Stimulated activated naive CD8-positive, alpha-beta T cell treated with anti-CD3 and anti-CD28 coated beads, Interleukin-15, amount 100 ng/mL, for 72 hours (primary cell): ENCODE measurements at places on chromosomes 2 and 18.

- no peak for DNase-seq
Observed at GRCh38 chr2:226862623-226863022, 26.8 kb downstream of the RHBDD1 start.

GRCh38 chr18:48325115-48325665 is 84.0 kb downstream of the ZBTB7C start:
- DNase-seq = no peak

GRCh38 chr2:84900971-84901370 is 4.5 kb upstream of the TMSB10 start:
- DNase-seq = no peak

DNA sequence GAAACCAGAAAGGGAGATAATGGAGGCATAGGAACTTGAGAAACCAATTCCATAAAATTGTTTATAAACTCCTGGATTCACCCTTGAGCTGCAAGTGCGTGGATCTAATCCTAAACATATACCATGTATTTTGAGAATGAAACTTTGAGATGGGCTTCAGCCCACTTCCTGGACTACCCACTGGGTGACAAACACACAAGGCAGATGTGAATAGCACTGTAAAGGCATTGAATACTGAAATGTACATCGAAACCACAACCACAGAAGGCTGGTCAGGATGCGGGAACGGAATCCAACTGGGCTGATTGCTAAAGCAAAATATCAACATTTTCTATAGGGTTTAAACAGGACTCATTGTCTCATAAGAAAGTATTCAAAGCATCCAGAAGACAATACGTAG is 228.5 kb upstream of the ZEB2 start:
- DNase-seq = no peak

GRCh38 chr2:129806317-129806716 is 173.1 kb upstream of the RAB6C start:
- no peak for DNase-seq

DNA sequence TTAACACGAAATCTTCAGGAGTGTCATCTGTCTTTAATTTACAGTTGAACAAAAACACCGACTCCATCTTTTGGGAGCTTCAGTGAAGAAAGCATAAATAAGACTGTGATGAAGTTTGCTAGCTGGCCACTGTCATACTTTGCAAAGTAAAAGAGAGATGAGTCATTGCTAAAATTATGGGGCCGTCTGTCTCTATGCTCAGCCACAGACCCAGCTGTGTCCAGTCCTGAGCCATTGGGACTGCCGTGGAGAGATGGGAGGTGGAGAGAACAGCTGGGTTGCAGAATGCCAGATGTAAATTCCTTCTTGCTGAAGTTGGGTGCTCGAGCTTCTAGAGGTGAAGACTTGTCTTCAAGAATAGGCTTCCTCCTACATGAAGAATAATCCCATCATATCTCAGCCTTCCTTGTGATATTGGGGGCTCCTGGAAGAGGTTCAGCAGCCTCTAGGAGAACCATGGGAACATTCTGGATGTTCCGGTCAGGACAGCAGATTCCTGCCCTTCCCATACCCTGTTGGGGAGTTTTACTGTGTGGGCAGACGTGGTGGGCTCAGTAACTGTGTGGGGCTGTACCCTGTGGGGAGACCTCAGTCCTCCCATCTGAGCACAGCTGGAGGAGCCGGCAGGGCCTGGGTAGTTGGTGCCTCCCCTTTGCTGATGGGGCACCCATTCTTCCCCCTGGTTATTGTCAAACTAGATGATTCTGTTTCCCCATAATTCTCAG is 71.1 kb downstream of the LDLRAD4 start:
- no peak for DNase-seq

DNA sequence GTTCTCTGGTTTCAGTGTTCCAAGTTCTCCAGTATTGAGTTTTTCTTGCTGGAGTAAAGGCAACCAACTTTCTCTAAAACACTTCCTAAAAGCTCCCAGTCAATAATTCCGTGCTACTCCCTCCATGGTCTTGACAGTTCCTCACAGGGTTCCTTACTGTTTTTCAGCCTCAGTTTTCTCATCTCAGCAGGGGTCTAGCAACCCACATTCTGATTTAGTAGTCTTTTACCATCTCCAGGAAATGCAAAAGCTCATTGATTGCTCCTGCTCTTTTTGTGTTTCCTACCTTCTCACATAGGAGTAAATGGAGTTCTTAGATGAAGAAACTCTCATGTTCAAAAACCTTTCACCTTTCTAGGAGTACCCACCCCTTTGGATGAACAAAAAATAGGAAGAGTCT is 978.8 kb upstream of the POU3F3 start:
- DNase-seq = no peak

GRCh38 chr2:99842451-99842850 is 299.9 kb downstream of the AFF3 start:
- no peak for DNase-seq

DNA sequence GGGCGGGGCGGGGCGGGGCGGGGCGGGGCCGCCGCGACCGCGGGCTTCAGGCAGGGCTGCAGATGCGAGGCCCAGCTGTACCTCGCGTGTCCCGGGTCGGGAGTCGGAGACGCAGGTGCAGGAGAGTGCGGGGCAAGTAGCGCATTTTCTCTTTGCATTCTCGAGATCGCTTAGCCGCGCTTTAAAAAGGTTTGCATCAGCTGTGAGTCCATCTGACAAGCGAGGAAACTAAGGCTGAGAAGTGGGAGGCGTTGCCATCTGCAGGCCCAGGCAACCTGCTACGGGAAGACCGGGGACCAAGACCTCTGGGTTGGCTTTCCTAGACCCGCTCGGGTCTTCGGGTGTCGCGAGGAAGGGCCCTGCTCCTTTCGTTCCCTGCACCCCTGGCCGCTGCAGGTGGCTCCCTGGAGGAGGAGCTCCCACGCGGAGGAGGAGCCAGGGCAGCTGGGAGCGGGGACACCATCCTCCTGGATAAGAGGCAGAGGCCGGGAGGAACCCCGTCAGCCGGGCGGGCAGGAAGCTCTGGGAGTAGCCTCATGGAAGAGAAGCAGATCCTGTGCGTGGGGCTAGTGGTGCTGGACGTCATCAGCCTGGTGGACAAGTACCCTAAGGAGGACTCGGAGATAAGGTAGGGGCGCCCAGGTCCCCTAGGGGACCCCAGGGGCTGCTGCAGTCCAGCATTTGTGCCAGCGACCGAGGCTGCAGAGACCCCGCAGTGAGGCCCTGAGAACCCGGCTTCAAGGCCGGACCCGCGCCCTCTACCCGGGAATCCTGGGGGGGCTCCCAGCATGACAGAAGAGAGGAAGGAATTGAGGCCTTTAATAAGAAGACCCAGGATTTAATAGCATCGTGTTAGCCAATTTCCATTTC is at the start of gene KHK:
Gene KHK (plus strand): TSS at position 49 of the 870 bp plus-strand sequence. CDS start 488 bp downstream, at position 537.
- no peak for DNase-seq
